ENCODE measurements at places on chromosomes 12 and 14.

- DNase-seq = no peak
Observed at GRCh38 chr14:102225386-102225785, 79.6 kb downstream of the MOK start.

DNA sequence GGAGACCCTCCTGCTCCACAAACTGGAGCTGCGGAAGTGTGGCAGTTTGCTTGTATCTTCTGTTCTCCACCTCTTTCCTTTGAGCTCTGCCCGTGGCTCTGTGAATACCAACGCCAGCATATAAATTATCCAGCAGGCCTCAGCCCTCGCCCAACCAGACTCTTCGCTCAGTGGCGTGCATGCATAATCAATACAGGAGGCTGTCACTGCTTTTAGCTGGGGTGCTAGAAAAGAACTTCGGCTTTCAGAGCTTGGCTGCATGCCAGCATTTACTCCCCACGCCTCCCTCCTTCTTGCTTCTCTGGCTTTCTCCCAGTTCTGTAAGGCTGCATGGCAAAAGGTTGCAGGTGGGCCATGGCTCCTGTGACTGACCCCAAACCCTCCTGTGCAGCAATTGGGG lies 26.9 kb downstream of the NRXN3 start:
- DNase-seq = no peak

DNA sequence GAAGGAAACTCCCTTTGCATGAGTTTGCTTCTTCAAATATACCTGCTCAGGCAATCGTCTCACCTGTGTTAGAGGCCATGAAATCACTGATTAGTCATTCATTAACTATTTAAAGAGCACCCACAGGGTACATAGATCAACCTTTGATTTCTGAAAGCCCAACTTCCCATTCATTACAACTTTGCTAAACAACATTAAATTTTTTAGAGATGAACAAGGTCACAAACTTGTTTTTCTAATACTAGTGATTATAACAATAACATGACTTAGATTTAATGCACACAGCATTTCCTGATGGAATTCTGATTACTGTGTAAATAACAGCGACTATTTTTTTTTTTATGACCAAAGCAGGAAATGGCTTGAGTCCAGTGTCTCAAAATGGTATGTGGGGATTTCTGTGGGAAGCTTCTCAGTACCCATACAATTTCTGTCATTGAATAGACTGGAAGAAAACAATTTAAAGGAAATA lies 5.4 kb upstream of the ERO1A start:
- peak; percentile 96 for DNase-seq

DNA sequence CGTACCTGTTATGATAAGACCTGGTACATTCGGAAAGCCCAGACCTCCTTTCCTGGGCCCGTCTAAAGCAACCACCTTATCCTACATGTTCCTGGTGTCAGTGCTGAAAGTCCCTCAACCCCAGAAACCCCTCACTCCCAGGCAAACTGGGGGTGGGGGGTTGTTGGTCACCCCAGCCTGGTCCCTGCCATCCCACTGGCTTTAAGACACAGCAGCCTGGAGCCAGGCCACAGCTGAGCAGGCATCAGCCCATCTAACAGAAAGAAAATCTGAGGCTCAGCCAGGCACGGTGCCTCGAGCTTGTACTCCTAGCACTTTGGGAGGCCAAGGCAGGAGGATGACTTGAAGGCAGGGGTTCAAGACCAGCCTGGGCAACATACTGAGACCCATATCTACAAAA lies 4.5 kb downstream of the SELPLG start:
- DNase-seq = no peak

DNA sequence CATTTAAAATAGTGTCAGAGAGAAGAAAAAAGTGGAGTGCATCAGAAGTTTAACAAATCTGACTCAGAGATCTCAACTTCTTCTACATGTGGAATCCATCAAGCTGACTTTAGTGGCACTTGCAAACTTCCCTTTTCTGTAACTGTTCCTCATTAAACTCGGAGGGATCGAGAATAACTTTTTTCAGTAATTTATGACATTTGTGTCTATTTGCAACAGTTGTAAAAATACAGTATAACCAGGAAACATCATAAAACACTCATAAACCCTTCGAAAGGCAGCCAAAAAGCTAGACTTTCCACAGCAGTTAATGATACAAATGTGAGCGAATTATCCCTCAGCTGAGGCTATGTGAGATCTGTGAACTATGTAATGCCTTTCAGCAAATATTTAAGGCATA lies 1936.8 kb upstream of the SEL1L start:
- DNase-seq = no peak

GRCh38 chr12:43169115-43169681 lies 382.8 kb downstream of the ADAMTS20 start:
- peak; percentile 33 for DNase-seq

DNA sequence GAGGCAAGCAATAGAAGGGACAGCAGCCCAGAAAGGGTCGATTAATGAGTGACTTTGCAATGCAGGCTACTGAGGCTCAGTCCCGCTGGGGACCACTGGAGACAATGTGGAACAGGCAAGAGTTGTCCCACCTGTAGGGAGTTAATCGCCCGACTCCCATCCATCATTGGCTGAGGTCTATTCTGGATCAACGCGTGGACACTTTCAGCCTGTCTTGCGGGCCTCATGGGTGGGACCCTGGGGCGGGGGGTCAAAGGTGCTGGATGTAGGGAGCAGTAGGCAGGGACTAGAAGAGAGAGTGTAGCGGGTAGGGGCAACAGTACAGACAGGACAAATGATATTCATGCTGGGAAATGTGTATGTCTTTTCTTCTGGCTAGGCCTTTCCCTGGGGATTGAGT lies 6.1 kb downstream of the IFI27L2 start:
- no peak for DNase-seq

DNA sequence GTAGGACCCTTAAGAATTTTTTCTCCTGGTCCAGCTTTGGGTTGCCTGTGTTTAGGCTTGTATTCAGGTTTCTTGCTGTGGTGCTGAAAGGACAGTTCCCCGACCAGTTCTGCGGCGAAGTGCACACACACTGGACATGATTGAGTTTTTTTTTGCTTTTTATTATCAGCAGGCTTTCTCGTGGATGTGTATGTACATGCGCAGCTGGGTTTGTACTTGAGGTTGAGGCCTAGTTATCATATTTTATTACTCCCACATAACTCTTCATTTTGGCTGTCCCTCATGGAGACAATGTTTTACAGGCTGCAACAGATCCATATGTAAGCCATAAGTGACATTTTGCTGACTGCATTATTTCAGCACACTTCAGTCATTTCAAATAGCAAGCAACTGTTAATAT lies 2.5 kb downstream of the SCN8A start:
- DNase-seq = peak; percentile 47

GRCh38 chr14:97704316-97704885 lies 907.2 kb downstream of the VRK1 start:
- DNase-seq = no peak

DNA sequence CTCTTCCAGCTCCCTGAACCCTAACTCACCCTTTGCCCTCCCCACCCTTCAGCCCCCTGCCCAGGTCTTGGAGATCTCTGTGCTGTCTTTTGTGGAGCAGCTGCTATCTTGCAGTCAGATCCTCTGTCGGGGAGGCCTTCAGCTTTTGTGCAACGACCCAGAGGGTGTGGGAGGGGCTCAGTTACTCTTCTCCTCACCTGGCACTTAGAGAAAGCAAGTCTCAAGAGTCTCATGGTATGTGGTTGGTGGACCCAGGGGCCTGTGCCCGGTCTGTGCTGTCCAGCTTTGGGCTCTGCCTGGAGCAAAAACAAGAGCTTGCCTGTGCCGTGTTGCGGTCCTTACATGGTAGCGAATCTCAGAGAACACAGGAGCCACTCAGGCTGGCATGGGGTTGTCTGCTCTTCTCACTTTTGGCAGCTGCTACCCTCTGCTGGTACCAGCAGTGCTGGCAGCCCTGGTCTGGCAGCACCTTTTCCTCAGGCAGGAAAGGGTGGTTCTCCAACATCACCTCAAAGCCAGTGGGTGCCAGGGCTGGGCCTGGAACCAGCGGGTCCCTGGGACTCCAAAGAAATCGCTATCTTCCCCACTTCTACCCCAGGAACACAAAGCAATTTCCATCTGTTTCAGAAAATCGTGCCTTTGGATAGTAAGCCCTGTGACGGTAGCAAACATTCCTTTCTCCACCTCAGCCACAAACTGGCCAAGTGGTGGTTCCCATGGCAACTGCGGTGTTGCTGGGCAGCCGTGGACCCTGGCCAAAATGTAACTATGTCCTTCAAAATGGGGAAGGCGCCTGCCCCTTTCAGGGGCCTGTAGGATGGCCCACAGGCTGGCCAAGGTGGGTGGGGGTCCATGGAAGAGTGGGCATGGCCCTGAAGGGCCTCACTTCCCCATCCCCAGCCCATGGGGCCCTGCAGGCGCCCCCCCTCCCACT lies 90.0 kb downstream of the RIN3 start:
- peak; percentile 68 for DNase-seq

GRCh38 chr14:94153750-94154342 lies 20.3 kb upstream of the PPP4R4 start:
- DNase-seq = no peak

DNA sequence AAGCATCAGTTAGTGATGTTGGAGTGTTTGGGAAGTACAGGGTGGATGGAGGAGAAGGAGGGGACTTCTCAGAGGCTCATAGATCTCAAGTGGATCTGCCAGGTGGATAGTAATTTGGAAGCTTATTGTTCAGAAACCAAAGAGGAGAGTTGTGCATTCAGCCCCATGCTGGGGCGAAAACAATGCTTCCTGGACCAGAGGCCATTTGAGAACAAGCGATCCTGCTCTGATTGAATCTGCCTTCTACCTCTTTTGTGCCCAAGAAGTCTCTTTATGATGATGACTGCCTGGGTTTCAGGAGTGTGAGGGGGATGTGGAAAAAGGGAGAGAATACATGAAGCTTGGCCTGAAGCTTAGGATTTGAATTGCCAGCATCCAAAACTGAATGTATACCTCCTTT lies 110.8 kb upstream of the SRRM4 start:
- DNase-seq = no peak

DNA sequence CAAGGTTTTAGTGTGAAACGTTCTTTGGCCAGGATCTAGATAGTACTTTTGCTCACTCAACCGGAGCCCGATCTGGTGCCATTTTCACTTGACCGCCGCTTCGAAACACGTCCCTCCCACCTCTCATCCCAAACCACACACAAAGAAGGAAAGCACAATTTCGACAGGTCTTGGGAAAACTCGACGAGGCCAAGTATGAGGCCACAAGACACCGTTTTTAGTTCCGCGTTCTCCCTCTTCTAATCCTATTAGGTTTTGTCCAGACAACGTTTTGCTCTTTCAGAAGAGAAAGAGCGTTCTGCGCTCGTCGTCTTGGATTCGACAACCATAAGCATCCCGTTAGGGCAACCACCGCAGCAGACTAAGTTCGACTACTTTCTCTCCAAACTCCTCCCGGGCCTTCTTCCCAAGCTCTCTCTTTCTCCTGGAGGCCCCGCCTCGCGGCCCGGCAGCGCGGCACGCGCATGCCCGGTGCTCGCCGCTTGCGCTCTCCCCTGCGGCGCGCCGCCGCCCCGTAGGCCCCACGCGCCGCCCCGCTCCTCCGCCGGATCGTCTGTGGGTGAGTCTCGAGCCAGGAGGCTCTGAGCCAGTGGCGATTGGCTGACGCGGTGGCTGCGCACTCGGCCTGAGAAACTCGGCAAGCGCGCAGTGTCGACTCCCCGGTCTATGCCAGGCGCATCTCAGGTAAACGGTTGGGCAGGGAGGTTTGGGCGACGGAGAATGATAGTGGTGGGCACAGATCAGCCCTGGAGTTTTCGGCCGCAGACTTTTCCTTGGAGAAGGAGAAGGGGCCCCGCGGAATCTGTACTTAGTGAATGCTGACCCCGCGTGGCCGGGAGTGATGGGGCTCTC lies at the start of gene MIPOL1:
Gene MIPOL1 (plus strand): TSS at position 517 of the 852 bp plus-strand sequence. CDS start 49,952 bp downstream, outside the sequence.
- peak; percentile 93 for DNase-seq

DNA sequence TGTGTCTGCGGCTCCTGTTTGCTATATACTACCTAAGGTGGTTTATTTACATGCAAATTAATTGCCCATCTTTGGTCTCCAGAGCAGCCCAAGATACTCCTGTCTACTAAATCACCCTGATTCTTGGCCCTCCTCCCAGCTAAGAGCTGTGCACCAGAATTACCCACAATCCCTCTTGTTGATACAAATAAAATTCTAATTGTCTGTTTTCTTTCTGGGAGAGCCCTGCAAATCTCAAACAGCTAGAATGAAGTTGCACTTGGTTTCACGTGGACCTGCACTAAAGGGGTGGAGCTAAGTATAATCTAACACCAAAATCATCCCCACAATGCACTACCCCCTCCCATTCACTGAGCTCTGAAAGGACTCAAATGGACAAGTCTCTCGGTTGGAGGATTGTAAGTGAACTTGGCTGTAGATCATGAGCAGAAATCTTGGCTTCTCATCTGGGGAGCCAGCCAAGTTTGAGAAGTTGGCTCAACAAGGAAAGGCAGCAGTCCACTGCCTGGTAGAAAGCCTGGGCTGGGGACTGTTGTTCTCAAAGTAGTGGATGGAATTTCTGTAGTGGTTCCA lies 6.6 kb downstream of the MAX start:
- DNase-seq = no peak

- peak; percentile 9 for DNase-seq
Observed at GRCh38 chr14:49249022-49249421, 337.2 kb downstream of the RPS29 start.

GRCh38 chr12:85296362-85296761 lies 16.3 kb downstream of the ALX1 start:
- no peak for DNase-seq

DNA sequence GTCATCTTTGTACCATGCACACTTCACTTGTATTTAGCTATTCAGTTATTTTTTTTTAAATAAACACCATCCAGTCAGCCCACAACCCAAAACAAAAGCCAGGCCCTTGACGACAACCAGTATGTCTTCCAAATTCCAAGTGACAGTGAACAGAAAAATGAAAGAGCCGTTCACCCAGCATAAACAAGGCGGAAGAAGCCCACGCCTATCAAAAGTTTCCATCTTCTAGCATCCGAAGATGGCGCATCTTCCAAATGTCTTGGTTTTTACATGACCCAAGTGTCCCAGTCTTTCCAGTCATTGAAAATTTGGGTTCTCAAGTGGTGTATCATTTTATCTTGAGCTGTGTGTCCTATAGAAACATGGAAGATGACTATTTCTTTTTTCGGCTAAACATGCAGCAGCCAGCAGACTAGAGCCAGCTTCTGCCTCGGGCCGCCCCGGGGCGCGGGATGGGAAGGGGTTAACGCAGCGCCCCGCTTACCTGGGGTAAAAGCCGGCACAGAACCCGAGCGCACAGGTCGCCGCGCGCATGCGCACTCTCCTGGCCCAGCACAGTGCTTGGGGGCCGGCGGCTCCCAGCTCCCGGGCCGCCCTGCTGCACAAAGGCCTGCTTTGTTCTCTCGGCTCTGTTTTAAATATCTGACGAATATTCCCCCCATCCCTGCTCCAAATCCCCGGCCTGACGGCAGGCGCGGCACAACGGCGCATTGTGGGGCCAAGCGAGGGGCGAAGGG lies 164.8 kb downstream of the ZFP36L1 start:
- peak; percentile 28 for DNase-seq

GRCh38 chr14:50829489-50830043 lies 1.4 kb downstream of the NIN start:
- no peak for DNase-seq

DNA sequence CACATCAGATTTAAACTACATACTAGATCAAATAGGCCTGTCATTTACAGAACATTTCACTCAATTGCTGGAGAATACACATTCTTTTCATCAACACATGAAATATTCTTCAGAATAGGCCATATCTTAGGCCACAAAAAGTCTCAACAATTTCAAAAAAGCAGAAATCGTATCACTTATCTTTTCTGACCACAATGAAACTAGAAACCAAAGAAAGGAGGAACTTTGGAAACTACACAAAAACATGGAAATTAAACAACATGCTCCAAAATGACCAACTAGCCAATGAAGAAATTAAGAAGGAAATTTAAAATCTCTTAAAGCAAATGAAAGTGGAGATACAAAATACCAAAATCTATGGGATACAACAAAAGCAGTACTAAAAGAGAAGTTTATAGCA lies 35.1 kb downstream of the PARP11 start:
- no peak for DNase-seq

Data from PC-3 (cell line).